ENCODE measurements at places on chromosomes 1 and 21. TPM values are rescaled to one million over a fixed set of nuclear protein-coding genes. Genes with fewer than 3 reads are reported as not detected.

TINAGL1 gene
- total RNA-seq, result 1.7 TPM

MYOM3 gene
- total RNA-seq, result 0.38 TPM

TNFRSF18 gene
- total RNA-seq, result 0.38 TPM

MLLT11 gene
- total RNA-seq, result 187 TPM

A3GALT2 gene
- not detected for total RNA-seq

DNA sequence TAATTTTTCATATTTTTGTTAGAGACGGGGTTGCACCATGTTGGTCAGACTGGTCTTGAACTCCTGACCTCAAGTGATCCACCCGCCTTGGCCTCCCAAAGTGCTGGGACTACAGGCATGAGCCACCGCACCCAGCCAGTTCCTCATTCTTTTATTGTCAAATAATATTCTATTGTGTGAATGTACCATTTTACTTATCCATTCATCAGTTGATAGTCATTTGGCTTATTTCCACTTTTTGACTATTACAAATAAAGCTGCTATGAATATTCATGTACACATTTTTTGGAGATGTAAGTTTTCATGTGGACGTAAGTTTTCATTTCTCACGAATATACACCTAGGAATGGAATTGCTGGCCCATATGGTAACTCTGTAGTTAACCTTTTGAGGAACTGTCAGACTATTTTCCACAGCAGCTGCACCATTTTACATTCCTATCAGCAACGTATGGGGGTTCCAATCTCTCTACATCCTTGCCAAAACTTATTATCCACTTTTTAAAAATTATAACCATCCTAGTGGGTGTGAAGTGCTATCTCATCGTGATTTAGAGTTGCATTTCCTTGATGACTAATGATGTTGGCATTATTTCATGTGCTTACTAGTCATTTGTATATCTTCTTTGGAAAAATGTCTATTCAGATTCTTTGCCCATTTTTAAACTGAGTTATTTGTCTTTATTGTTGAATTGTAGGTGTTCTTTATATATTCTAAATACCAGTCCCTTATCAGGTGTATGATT lies 12.7 kb downstream of the PACC1 start:
- ATAC-seq, result no peak

DNA sequence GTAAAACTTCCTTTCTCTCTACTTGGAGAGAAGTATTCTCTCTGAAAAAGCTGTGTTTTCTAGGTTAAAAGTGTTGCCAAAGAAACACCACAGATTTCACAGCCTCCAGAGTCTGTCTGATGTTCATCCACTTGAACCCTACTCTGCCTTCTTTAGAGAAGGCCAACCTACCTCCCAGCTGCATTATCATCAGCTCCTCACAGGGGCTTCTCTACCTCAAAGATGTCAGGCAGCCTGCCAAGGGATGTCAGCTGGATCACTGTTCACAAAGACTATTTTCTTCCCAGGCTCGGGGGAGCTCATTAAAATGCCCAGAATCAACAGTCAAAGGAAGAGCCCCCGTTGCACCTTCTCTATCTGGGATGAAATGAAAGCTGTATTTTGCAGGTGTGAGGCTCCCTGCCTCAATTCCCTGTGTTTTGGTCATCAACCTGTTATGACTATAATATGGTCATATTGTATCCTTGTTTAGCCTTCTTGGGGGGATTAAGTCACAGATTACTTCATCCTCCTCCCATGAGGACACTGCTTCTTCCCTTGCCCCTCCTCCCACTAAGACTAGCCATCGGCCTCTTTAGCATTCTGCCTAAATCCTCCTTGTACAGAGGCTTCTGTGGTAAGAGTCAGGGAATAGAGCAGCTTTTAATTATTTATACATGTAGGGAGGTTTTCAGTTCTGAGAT lies 25.7 kb downstream of the ANGPTL7 start:
- ATAC-seq, result no peak

- ATAC-seq, result no peak
These were observed 23.7 kb downstream of the UROD start for GRCh38 chr1:45035631-45036301.

GRCh38 chr1:43743206-43743605 lies 35.9 kb downstream of the ST3GAL3 start:
- ATAC-seq, result no peak

GRCh38 chr1:36706416-36706815 lies 223.7 kb upstream of the CSF3R start:
- no peak for ATAC-seq

- peak; percentile 22 for ATAC-seq
These were observed 116.3 kb downstream of the RHOU start for GRCh38 chr1:228851618-228852017.

DNA sequence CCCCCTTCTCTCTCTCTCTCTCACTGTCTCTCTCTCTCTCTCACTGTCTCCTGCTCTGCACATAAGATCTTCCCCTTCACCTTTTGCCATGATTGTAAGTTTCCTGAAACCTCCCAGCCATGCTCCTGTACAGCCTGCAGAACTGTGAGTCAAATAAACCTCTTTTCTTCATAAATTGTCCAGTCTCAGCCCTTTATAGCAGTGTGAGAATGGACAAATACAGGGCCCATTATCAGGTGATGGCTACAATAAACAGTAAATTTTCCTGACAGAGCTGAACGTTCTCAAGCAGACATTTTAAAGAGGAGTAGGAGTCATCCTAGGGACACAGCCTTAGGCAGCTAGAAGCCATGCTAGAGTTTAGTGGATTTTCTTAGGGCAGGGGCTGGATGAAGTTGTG lies 1679.7 kb upstream of the B3GALT2 start:
- ATAC-seq, result no peak

DNA sequence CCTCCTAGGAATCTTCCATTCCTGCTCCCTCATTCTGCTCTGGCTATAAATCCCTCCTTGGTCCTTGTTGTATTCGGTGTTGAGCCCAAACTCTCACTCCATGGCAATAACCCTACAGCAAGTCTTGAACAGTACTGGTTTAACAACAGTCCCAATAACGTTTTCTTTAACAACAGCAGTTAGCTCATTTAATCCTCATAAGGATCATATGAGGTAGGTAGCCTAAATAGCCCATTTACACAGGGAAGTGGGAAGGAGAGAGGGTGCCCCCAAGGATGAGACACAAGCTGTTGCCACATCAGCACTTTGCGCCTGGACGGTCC lies 444 bp upstream of the AGTRAP start:
- ATAC-seq, result no peak

- ATAC-seq, result no peak
These were observed 405.9 kb upstream of the B3GALT2 start for GRCh38 chr1:193592317-193592716.

GRCh38 chr1:116569776-116570357 lies 959 bp downstream of the CD58 start:
- ATAC-seq, result no peak
